Cerebellar nuclear complex (tissue), 1 donor: ENCODE measurements at places on chromosomes 13 and 19.

GRCh38 chr13:84297251-84297650 lies 415.0 kb upstream of the SLITRK1 start:
- no peak for DNase-seq

- no peak for DNase-seq
These were observed 161.7 kb downstream of the TEX29 start for GRCh38 chr13:111482126-111482525.

GRCh38 chr13:74131227-74131626 lies 3.0 kb downstream of the KLF12 start:
- DNase-seq, result peak; percentile 21

DNA sequence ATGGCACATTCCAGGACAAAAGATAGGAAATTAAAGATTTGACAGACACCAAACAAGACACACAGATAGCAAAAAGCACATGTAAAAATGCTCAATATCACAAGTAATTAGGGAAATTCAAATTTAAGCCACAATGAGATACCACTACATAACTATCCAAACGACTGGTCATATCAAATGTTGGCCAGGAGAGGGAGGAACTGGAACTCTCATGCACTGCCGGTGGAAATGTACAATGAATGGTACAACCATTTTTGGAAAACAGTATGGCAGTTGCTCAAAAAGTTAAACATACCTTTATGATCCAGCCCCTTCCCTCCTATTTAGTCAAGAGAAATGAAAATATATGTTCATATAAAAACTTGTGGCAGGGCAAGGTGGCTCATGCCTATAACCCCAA lies 36.8 kb upstream of the CYP2S1 start:
- DNase-seq, result no peak

GRCh38 chr19:720345-721160 lies 11.8 kb downstream of the PALM start:
- DNase-seq, result no peak

- DNase-seq, result no peak
These were observed 341.8 kb downstream of the FGF9 start for GRCh38 chr13:22012686-22013085.

GRCh38 chr13:91406619-91407018 lies 8.2 kb downstream of the GPC5 start:
- no peak for DNase-seq

- no peak for DNase-seq
These were observed 556.3 kb downstream of the PCDH17 start for GRCh38 chr13:58187881-58188280.

- DNase-seq, result no peak
These were observed 3.1 kb upstream of the CTXN1 start for GRCh38 chr19:7928741-7929701.

DNA sequence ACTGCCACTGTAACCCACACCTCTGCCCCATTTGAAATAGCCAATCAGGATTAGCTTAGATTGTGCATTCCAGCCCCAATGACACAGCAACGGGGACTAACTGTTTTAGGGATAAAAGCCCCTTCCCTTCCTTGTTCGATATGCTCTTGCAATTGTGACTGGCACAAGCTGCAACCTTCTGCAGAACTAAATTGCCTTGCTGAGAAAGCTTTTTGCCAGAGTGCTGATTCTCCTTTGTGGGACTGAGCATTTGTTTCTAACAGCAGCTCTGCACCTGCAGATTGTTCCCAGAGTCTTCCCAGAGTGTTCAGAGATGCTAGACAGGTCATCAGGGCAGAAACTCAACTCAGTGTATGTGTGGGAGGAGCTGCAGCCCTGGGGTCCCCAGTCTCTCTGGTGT lies 115.8 kb downstream of the ZNF675 start:
- no peak for DNase-seq

GRCh38 chr13:68509734-68510621 lies 1279.8 kb upstream of the PCDH9 start:
- no peak for DNase-seq

- no peak for DNase-seq
These were observed 42.7 kb downstream of the ADPRHL1 start for GRCh38 chr13:113410472-113411201.

DNA sequence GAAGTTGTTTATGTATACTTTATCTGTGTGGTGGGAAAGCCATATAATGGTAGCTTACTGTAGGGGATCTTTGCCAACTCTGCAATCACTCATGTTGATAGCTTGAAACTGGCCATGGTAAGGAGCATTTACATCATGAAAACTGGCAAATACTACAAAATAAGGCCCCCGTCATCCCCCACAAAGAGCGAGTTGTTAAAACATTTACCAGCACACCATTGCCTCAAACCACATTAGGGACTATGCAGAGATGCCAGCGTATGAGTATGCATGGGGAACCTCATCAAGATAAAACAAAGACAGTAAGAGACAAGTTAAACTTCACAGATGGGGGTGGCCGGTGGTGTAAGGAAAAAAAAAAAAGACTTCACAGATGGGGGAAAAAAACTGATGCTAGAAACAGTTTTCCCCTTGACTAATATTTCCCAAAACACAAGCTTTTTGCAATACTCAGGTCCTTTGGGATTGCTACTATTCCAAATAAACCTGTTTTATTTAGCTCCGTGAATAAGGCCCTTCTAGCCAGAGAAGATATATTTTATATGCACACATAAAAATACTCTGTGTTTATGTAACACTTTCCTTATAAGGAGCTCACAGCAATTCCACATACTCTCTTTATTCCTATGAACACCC lies 70.6 kb upstream of the SERP2 start:
- DNase-seq, result no peak

- no peak for DNase-seq
These were observed 16.4 kb downstream of the FPR3 start for GRCh38 chr19:51811344-51811743.

DNA sequence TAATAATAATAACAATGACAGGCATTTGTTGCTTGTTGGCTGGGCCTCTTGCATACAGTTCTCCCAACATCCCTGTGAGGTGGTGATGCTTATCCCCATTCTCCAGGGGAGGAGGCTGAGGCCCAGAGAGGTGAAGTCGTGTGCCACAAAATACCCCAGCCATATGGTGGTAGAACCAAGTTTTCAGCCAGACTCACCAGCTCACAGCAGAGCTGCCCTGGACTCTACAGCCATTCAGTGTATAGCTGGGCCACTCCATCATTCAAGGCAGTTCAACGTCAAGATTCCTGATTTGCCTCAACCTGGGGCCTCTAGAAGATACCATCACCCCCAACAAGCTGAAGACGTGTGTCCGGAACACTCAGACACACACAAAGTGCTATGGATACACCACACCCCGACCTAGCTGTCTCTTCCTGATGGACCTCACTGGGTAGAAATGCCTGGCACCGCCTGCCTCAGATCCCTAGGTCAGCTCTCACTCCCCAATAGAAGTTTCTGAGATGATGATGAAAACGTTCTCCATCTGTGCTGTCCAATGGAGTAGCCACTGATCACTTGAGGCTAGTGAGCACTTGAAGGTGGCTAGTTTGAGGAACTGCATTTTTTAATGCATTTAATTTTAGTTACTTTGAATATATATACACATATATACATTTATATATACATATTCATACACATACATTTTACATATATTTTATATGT lies 4.3 kb upstream of the CEACAM19 start:
- no peak for DNase-seq

- no peak for DNase-seq
These were observed 6.4 kb downstream of the KANK3 start for GRCh38 chr19:8336660-8337059.

- no peak for DNase-seq
These were observed 10.9 kb upstream of the MEIS3 start for GRCh38 chr19:47430041-47430802.

DNA sequence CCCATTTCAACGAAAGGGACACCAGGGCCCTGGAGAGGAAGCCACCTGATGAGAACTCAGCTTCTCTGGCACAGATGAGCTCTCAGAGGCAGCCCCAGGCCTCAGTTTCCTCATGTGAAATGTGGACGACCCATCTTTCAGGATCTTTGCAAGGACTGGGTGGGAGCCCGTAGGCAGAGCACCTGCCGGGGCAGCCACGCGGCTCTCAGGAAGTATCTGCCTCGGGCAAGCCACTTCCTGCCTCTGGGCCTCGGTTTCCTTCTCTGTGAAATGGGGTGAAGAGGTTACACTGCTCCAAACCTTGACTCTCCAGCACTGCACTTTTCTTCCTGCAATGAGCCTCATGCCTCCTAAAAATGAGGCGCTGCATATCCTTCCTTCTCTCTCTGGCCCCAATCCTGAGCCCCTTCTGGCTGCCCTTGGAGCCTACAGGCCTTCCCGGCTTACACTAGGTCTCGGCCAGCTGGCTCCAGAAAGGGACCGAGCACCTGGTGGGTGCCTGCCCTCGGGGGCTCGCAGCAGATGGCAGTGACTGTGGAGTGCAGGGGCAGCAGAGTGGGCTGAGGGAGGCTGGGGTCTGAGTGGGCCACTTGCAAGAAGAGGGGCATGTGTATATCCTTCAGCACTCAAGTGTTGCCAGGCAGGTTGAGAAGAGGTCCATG lies 3.5 kb downstream of the SSBP4 start:
- no peak for DNase-seq

- DNase-seq, result no peak
These were observed 28.2 kb downstream of the KCNC3 start for GRCh38 chr19:50300814-50301606.

DNA sequence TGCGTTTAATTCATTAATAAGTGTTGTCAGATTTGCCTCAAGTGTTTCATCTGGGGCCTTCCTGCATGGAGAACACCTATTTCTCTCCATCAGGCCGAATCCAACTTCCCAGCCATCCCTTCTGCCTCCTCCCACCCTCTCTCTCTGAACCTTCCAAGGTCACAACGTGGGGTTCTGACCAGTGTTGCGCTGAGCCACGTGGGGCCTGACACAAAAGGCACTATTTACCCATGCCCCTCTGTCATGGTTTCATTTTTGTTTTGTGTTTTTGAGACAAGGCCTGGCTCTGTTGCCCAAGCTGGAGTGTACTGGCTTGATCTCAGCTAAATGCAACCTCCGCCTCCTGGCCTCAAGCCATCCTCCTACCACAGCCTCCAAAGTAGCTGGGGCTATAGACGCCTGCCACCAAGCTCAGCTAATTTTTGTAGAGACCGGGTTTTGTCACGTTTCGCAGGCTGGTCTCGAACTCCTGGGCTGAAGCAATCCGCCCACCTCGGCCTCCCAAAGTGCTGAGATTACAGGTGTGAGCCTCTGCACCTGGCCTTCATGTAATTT lies 8.6 kb upstream of the IRGC start:
- DNase-seq, result no peak

DNA sequence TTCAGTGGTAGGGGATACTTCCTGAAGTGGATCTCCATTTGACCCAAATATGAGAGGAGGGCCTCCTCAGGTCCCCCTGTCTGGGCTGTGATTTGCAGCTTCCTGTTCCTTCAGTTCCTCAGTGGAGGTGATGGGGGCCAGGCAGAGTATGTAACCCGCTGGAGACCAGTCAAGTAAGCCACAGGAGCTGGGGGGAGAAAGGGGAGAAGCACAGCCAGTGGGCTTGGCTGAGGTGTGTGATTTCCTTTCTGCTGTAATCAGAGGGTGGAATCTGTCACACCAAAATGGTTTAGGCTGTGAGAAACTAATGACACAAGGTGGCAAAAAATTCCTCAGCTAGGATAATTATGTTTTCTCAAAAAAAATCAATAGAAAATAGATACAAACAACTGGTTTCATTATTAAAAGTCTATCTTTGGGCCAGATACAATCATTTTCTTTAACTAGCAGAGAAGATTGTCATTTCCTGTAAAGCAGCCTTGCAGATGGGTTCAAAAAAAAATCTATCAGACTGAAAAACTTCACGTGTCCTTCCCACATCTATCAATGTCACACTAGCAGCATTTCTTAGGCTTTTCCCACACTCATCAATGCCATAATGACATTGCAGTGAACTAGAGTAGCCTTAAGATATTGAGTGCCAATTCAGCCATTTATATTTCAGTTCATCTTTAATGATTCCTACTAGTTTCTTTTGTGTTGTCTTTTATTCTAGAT lies 1660.3 kb downstream of the EFNB2 start:
- DNase-seq, result no peak

GRCh38 chr13:110883542-110883941 lies 31.3 kb downstream of the ANKRD10 start:
- DNase-seq, result no peak

DNA sequence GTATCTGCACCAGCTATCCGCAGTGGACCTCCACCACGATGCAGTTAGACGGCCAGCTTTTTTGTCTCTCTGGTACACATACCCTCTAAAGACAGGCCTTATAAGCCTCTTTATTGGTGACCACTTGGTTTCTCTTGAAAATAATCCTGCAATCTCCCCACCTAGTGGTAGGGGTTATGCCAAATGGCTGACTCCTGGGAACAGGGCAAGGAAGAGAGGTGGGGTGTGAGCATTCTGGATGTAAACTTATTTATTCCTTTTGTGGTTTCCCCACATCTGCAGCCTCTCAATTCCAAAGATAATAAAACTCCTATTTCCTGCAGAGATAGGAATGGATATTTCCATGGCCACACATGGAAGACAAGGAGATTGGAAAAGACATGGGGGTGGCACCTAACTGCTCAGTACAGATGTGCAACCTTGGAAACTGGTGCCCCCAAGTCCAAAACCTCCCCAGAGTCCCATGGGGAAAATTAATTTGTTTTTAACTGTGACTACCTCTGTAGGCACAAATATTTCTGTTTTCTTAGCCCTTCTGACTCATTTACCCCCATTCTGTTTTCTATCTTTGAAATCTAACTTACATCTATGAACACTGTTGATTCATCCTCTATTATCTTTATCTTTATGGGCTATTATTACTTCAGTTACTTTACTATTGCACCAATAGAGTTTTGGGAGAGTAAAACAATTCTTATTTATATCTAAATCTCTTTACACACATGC lies 112.7 kb upstream of the TSHZ3 start:
- no peak for DNase-seq

GRCh38 chr19:15780610-15781418 lies 6.6 kb upstream of the OR10H5 start:
- no peak for DNase-seq

DNA sequence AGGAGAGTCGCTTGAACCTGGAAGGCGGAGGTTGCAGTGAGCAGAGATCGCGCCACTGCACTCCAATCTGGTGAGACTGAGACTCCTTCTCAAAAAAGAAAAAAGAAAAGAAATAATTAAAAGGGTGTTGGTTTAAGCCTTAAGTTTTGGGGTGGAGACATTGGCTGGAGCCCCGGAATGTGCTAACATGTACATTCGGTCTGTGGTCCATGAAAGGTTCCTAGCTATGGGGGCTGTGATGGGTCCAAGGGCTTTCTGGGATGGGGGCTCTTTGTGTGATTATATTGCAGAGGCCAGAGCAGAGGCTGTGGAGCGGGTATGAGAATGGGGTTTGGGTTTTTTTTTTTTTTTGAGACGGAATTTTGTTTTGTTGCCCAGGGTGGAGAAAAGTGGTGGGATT lies 14.4 kb downstream of the NFKBID start:
- DNase-seq, result no peak
